ENCODE measurements at places on chromosomes 1 and 21.

DNA sequence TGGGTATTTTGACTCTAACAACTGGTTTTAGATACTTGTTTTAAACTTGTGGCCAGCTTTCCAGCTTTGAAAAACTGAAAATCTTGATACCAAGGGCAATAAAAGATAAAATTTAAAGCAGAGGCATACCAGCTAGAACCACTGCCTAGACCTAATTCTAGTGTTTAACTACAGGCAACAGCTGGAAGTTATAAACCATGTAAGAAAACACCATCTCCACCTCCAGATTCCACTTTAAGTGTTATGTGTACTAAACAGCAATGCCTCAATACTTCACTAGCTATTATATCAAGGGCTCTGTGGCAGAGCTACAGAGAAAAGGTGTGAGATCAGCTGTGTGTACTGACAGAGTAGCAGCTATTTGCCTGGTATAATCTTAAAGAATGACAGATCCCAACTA, 69.5 kb downstream of the LPAR3 start:
- DNase-seq: no peak

- no peak for DNase-seq
Measured at GRCh38 chr1:201084295-201084694, 27.9 kb downstream of the CACNA1S start.

DNA sequence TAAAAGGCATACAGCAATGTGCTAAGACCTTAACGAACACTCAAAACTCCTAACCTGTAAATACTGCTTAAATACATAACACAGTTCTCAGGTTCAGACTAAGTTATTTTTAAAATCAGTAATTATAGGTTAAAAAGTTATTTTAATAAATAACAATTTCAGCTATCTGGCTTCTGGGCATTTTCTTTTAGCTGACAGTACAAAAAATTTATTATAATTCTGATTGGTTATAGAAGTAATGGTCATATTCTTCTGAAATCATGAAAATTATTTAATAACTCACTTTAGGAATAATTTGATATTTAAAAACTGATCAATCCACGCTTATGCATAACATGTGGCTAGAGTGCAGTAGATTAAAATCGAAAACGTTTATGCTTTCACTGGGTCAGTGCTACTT, 10.7 kb downstream of the RGS18 start:
- no peak for DNase-seq

DNA sequence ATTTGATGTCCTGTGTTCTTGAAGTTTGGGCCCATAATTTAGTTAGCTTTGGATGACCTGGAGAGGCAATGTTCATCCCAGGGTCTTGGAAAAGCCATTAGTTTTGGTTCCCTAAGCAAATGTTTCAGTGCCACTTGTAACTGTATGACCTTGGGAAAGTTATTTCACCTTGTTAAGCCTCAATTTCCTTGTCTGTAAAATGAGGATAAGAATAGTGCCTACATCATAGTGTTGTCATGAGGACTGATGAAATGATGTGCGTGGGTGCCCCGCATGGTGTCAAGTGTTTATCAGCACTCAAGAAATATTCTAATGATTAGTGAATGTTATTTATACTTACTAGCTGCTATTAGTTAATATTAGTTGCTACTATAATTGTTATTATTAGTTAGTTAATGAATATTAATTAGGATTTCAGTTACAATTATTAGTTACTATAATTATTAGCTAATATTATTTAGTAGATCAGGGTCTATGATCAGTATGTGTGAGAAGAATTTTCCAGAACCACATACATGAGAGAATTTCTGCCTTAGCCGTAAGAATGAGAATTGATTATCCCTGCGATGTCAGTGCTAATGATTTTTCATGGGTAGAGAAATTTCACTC, 1.9 kb downstream of the SH3BGR start:
- DNase-seq: no peak

DNA sequence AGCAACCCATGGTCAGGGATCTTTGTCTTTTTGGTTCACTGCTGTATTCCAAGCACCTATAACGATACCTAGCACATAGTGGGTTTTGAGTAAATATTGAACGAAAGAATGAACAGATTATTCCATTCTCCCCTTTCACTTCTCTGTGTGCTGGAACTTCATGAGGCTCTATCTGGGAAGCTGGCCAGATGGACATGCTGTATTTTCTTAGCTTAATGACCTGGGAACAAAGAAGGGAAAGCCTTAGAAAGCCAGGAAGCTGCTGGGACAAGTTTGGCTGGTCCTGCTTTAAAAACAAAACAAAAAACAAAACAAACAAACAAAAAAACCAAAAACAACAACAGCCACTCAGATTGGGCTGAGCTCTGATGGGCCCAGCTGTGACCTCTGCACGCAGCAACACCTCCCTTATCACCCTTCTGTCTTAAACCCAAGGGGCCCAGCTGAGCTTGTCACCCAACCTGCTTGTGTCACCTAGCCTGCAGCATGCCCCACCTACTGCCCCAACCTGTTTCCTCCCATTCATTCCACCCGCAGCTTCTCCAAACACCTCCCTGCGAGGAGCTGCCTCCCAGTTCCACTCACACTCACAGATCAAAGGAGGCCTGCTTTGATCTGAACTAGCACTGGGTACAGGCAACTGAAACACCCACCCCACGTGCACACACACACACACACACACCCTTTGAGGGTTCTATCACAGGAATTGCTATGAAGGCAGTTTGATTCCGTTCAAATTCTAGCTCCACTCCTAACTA, 37.1 kb downstream of the SLC30A1 start:
- peak; percentile 27 for DNase-seq

GRCh38 chr1:6591222-6591621, 11.4 kb downstream of the ZBTB48 start:
- no peak for DNase-seq

Data from PC-3 (cell line).